Smooth muscle cell of the brain vasculature (primary cell): ENCODE measurements at places on chromosomes 16 and 17.

DNA sequence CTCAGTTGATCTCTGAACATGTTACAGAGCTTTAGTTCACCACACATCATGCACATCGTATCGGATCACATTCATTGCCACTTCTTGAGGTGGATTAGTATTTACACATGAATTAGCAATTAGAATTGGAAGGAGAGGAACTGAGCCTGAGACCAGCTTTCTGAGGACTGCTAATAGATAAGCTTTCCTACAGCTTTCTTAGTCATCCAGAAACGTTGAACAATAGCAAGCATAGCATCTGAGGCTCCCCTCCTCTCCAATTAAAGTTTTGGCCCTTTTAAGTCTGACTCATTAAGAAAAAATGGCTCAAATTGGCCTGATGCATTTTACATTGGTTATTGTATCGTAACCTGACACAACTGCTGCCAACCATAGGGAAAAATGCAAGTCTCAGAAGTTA is 1130.4 kb downstream of the CDH8 start:
- no peak for DNase-seq

GRCh38 chr17:40818733-40819527 is 3.5 kb downstream of the KRT10 start:
- DNase-seq = no peak

DNA sequence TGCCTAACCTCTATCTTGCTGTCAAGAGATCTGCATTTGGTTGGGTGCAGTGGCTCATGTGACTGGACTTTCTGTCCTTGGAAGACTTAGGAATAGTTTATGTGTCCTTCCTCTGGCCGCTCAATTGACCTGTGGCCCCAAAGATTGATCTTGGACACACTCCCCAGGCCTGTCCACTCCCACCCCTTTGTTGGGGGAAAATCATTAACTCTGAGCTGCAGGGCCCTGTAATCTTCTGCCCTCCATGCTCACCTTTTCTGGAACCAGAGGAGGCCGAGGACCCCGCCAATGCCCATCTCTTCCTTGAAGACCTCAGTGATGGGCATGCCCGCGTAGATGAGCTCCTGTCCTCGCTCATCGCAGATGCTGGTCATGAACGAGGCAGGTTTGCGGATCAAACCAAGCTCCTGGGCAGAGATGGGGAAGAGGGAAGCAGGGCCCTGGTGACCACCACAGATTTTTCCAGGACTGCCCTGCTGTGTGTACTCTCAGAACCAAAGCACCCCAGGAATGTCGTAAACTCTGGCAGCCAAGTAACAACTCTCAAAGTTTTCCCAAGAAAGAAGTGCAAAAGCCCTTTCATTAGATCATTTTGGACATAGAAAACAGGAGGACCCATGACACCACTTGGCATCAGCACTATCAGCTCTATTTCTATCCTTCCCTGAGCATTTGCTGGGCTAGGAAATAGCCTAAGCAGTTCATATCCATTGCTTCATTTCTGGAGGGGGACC is 8.5 kb upstream of the KLHL11 start:
- no peak for DNase-seq

DNA sequence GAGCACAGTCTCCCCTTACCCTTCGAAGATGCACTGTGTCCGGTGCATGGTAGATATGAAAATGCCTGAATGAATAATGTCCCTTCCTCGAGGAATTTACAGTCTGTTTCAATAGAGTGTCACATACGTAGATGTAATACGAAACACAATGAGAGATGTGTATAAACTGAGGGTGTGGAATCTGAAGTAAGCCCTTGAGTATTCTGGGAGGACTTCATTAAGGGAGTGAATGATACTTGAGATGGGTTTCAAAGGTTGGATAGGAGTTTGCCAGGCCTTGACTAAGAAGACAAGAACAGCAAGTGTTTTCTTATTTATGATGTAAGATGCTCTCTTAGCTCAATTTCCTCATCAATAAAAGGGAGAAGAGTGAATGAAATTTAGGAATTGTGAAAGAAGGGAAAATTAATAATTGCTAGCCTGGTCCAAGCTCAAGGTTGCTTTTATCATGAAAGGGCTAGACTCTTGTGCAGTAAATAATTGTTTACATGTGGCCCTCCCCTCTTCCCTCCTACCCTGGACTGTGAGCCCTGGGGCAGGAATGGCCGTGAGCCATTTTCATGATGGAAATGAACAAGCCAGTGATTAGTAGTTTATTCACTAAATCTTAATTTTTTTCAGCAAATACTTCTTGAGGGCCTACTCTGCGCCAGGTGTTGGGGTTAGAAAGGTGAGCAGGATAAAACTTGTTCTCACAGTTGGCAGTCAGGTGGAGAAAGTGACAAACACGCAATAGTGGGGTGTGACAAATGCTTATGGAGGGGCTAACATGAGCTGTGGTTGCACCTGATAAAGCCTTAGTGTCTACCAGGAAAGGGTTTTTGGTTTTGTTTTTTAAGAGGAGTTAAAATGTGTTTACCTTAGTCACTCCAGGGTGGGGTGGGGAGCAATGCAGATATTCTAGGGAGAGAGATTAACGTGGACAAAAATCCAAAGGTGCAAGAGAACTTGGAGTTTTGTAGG is 1.6 kb downstream of the KIF22 start:
- no peak for DNase-seq

GRCh38 chr17:51585514-51586104 is 325.3 kb downstream of the UTP18 start:
- DNase-seq = no peak

- DNase-seq = no peak
Observed at GRCh38 chr17:75342996-75343395, 53.8 kb upstream of the SLC25A19 start.

- DNase-seq = peak; percentile 57
Observed at GRCh38 chr16:55480228-55480655, 1.2 kb downstream of the MMP2 start.

DNA sequence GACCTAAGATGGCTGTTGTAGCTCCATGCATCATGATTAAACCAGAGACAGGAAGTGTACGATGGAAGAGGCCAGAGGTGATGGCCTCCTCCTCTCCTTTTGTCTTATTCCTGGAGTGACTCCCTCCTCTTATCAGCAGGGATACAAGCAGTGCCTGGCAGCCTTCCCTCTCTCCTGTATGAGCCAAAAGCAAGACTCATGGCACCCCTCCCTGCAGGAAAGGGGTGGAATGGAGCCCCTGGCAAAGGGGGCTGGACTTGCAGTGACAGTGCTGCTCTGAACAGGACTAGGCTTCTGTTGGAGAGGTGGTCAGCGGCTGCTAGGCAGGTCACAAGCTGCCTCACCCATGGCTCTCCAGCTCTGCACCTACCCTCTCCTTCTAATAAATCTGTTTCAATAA is 8.4 kb downstream of the TXNL4B start:
- DNase-seq = no peak

DNA sequence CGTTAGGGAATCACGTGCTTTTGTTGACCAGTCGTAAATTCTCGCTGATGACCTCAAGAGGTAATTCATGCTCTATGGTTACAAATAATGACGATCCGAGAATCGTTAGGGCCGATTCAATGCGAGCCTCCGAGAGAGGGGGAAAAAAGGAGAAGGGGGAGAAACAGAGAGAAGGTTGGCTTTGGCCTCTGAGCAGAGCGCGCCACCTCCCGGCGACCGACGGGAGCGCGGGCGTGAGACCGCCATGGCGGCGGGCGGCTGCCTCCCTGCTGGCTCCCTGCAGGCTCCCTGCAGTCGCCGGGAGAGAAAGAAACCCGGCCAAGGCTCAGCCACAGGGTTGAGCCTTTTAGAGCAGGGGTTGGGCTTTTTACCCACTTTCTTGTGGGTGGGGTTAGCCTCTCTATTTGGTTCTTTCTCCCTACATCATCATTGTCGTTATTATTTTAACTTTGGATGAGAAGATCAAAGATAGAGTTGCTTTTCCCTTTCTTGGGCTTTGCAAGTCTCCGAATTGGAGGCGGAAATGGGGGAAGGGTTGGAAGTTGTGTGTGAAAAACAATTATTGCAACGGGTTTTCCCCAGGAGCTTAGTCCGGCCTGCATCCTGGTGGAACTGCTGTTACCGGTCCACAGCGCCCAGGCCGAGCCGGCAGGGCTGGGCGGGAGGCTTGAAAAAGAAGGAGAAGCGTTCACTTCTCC is 410 bp upstream of the HOXB5 start:
- DNase-seq = no peak

- no peak for DNase-seq
Observed at GRCh38 chr16:56950881-56951771, 10.6 kb upstream of the CETP start.

DNA sequence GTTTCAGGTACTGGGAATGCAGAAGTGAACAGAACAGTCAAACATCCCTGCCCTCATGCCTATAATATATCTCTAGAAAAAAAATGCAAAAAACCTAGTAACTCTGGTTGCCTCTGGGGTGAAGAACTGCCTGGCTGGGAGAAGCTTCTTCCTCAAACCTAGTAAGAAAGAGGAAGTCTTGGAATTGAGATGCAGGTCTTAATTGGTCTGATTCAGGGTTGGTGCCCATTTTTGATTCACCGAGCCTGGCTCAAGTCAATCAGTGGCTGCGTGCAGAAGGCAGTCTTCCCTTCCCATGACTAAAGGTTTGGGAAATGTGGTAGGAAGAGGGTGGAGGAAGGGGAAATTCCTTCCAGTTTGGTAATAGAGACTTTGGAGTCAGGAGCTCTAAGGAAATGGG is 22.4 kb downstream of the CDRT15 start:
- no peak for DNase-seq
